ENCODE measurements at places on chromosomes 12 and 14.

GRCh38 chr12:113852695-113853490, 113.2 kb downstream of the RBM19 start:
- peak; percentile 62 for DNase-seq

- no peak for DNase-seq
Measured at GRCh38 chr14:86787717-86788116, 1205.3 kb downstream of the GALC start.

DNA sequence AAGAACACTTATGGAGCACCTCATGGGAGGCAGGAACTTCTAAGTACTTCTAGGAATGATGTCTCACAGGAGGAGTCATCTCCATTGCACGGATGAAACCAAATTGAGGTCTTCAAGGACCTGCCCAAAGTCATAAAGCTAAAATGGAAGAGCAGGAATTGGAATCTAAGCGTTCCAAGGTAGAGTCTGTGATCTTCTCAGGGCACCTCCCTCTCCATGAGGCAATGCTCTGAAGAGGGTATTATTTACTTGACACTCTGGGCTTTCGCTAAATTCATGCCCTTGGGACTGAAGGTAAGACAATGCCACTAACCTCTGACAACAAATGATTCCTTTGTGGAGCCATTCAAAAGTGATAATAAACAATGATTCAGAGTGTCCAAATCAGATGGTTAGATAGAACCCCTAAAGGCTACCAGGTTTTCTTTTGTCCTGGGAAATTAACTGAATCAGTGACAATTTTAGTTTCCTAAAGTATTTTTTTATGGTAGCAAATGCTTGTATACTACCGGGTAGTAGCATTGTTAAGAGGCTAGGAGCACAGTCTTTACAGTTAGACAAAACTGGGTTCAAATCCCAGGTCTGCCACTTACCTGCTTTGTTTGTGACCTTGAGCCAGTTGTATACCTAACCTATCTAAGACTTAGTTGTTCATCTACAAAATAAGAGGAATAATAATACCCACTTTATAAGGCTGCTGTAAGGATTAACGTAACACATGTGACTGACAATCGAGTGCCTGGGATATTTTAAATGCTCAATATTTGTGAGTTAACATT, 12.3 kb downstream of the HMGA2 start:
- DNase-seq, result no peak

- DNase-seq, result no peak
Measured at GRCh38 chr12:94244165-94245133, 96.1 kb downstream of the PLXNC1 start.

DNA sequence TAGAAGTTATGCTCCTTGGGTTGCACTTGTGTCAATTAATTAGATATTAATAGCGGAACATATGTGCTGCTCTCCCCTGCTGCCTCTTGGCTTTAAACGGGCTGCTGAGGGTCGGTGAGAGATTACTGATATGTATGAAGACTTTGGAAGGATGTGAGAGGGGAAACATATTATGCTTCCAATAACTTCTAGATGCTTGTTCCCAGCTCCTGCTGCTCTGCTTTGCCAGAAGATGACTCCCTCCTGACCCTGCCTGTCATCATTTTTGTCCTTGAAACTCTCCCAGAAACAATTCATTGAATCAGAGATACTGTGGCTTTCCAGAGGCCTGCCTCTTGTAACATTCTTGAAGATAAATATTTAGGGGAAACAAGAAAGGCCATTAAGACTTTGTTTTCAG, 300.1 kb upstream of the STXBP6 start:
- no peak for DNase-seq

GRCh38 chr12:28793581-28794151, 355.4 kb upstream of the FAR2 start:
- DNase-seq, result no peak

GRCh38 chr12:117968151-117968789, 520 bp downstream of the KSR2 start:
- DNase-seq, result no peak

DNA sequence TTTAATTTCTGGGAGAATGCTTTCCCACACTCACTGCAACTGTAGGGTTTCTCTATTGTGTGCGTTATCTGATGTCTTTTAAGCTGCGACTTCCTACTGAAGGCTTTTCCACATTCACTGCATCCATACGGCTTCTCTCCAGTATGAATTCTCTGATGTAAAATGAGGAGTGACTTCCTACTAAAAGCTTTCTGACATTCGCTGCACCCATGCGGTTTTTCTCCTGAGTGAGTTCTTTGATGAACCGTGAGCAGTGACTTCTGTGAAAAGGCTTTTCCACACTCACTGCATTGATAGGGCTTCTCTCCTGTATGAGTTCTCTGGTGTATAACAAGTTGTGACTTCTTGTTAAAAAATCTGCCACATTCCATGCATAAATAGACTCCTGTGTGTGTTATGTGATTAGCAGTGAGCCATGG, 29.7 kb downstream of the ZNF605 start:
- DNase-seq, result no peak

DNA sequence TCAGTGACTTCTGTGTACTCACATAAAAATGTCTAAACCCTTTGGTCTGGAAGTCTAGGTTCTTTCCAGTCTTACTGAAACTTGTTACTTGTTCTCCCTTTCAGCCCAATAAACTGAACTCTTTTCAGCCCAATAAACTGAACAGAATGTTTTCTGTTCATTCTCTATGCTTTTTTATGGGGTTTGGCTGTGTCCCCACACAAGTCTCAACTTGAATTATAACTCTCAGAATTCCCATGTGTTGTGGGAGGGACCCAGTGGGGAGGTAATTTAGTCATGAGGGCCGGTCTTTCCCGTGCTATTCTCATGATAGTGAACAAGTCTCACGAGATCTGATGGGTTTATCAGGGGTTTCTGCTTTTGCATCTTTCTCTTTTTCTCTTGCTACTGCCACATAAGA, 15.0 kb upstream of the NEDD1 start:
- no peak for DNase-seq

GRCh38 chr12:53496752-53497032, 2.6 kb downstream of the MAP3K12 start:
- DNase-seq, result no peak

GRCh38 chr14:65095633-65096205, 6.6 kb downstream of the MAX start:
- peak; percentile 67 for DNase-seq

- DNase-seq, result no peak
Measured at GRCh38 chr12:74780182-74780849, 242.7 kb downstream of the ATXN7L3B start.

- no peak for DNase-seq
Measured at GRCh38 chr12:57952766-57953165, 11.4 kb downstream of the ATP23 start.

DNA sequence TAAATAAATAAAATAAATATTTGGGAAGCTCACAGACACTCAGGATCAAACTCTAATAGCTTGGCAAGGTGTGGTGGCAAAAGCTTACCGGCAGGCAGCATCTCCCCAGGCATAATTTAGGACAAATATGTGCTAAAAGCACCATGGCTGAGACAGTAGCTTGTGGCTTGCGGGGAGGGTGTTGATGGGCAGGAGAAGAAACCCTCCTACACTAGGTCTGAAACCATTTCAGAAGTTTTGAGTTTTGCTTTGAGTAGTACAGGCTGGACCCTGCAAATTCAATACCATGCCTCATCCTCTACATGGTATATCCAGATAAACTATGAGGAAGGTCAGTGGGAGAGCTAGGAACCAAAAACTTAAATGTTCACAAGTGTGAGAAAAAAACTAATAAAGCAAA, 33.1 kb downstream of the MAP3K9 start:
- no peak for DNase-seq

- no peak for DNase-seq
Measured at GRCh38 chr12:46342562-46343033, 30.0 kb downstream of the SLC38A2 start.

DNA sequence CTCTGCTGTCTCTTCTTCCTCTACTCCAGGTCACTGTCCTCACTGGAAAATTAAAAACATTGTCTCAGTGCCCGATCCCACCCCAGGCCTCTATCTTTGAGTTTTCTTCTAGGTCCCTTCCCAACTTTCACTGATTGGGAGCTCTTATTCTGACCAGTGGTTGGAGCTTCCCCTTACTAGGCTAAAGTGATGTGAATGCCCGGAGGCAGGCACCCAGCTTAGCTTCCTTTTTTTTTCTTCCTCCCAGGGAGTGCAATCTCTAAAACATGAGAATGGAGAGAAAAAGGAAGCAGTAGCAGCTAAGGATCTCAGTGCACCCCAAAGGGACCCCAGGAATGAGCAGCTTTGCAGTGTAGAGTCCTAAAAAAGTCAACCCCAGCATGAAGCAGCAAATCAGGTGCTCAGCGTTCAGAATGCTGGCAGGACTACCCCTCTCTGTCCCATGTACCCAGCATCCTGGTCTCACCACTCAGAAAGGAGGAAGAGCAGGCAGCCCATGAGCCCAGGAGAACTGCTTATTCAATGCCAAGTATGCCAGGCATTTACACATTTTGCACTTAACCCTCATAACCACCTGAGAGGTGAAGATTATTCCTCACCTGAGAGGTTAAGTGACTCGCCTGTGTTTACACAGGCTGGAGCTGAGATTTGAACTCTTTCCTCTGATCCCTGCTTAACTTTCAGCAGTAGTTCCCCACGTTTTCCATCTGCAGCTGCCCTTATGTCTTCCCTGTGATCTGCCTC, 146.2 kb upstream of the PWP1 start:
- no peak for DNase-seq

DNA sequence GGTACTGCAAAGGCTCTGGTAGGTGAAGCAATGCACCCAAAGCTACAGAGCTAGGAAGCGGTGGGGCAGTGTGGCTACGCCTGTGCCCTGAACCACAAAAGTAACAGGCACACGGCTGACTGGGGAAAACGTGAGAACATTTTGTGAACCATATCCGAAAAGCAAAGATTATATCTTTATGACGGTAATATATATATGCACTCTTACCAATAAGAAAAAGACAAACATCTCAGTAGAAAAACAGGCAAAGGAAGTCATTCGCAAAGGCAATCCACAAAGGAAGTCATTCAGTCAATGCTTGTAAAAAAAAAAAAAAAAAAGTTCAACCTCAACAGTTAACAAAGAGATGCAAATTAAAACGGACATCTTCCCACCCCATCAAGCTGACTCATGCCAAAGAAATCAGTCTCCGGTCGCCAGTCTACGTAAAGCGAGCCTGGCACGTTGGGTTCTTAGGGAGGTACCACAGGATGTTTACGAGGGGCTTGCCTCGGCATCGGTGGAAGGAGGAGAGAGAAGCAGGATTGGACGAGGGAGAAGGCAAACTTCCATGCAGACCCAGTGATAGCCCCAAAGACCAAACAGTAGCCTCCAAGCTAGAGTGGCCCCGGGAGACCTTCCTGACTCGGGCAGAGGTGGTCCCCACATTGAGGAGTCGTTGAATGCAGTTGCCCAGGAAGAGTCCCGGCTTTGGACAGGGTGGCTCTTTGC, 39.4 kb upstream of the PPP2R5C start:
- no peak for DNase-seq
